Bronchial smooth muscle cell (primary cell): ENCODE measurements at places on chromosomes 12 and 14. TPM values are rescaled to one million over a fixed set of nuclear protein-coding genes. Genes with fewer than 3 reads are reported as not detected.

Gene GPR137C
- 0.43 and 0.79 TPM in 2 replicates for total RNA-seq

Gene MMP19
- total RNA-seq = 6.0 and 6.1 TPM in 2 replicates

Gene EGLN3
- total RNA-seq = 0.26 and 0.32 TPM in 2 replicates

Gene KRT5
- total RNA-seq = 2.7 and 14.9 TPM in 2 replicates

Gene PROX2
- total RNA-seq = not detected in 2 replicates

Gene BICDL1
- total RNA-seq = not detected in 2 replicates

Gene GDF3
- total RNA-seq = not detected in 2 replicates

Gene PPP2R5C
- total RNA-seq = 67.7 and 75.3 TPM in 2 replicates

Gene KCNH3
- 0.32 and 0.52 TPM in 2 replicates for total RNA-seq

Gene TAS2R20
- total RNA-seq = 1.6 and 2.5 TPM in 2 replicates

Gene ATN1
- 8.2 and 11.0 TPM in 2 replicates for total RNA-seq

Gene ASIC1
- total RNA-seq = 2.8 and 3.7 TPM in 2 replicates

Gene TTC9
- total RNA-seq = under 0.01 TPM in 2 replicates

Gene SAMD15
- 0.94 and 1.3 TPM in 2 replicates for total RNA-seq

Gene GPHB5
- not detected in 2 replicates for total RNA-seq

Gene PTCSC3
- total RNA-seq = not detected in 2 replicates

Gene DTX1
- 0.09 TPM in 1 of 2 replicates, not detected in the other for total RNA-seq

Gene GLS2
- total RNA-seq = 0.09 and 0.16 TPM in 2 replicates

Gene NDUFA12
- total RNA-seq = 92.8 and 118 TPM in 2 replicates

Gene CLEC2B
- total RNA-seq = 5.4 and 20.8 TPM in 2 replicates

Gene LRRC10
- not detected in 2 replicates for total RNA-seq
